NCI-H1105 (cell line): ENCODE measurements at places on chromosomes 6 and 20.

DNA sequence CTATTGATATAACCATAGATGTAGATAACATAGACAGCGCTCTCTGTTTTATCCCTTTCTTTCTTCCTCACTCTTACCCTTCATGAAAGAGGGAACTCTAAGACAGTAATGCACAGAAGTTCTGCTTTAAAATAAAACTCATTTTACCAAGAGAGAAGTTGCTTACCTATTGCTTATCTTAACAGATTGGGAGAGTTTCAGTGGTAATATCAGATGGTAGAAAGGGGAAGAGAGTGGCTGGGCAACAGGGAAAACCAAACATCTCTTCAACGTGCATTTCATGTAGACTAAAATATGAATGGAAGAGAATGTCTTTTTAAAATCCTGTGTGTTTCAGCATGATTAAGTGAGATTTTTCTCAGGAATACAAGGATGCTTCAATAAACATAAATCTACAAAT is 45.3 kb upstream of the SIRPG start:
- no peak for DNase-seq

GRCh38 chr6:154996016-154996590 is 988 bp downstream of the TIAM2 start:
- DNase-seq: no peak

GRCh38 chr6:157058574-157058973 is 264.7 kb downstream of the TMEM242 start:
- no peak for DNase-seq

DNA sequence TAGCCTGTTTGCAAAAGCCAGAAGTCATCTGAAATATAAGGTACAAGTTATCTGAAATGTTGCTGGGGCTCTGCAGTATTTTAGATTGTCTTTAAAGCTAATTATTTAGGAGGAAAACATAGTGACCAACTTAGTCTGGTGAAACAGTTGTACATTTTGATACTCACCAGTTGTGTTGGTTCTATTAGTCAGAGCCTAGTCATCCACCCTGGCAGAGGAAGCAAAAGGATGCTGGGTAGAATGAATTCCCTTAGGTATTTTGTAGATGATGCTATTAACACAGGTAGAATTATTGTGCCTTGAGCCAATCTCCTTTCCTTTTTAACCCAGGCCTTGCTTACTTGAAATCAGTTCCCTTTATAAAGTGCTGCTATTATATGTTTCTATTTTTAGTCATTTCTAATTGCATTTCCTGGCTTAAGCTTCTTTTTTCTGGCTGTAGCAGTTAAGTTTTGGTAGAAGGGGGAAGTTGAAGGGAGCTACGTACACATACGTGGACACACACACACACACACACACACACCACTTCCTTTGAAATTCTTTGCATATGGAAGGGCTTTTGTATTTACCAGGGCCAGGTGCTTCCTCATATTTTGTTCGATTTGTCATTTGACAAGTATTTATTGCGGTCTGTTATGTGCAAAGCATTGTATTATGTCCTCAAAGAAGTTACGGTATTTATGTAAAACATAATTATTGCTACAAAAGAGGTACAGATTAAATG is 82.4 kb downstream of the RTN4IP1 start:
- DNase-seq: peak; percentile 6

DNA sequence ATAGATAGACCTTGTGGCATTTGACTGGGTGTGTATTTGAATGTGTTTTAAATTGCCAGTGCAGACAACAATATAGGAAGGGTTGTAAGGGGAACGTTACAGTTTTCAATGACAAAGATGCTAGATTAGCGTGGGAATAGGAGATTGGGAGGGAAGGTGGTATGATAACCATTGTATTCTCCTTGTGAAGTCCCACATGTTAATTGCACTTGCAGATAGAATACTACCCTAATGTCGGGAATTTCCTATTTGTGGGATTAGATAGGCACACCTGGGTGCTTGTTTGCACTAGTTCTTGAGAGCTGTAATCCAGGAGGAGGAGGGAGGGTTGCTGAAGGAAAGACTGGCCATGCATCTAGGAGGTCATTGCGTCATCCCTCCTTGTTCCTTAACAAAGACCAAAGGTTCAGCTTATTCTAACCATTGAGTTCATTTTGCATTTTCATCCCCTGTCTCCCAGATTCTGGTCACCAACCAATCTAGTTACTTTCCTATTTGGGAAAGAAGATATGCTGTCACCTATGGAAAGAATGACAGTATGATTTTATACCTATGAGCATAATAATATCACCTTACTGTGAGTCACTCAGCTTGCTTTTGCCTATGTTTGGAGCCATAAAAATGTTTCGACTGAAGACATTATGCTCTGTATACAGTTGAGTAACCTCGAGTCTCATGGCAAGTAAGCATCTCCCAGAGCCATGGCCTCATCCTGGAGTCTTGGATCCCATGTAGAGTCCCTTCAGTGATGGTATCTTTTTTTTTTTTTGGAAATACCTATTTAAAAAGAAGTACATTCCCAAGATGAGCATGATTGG is 201.5 kb downstream of the DTNBP1 start:
- no peak for DNase-seq

GRCh38 chr6:169937389-169938261 is 186.2 kb downstream of the ERMARD start:
- no peak for DNase-seq

GRCh38 chr20:6618051-6618450 is 149.4 kb upstream of the BMP2 start:
- DNase-seq: no peak

DNA sequence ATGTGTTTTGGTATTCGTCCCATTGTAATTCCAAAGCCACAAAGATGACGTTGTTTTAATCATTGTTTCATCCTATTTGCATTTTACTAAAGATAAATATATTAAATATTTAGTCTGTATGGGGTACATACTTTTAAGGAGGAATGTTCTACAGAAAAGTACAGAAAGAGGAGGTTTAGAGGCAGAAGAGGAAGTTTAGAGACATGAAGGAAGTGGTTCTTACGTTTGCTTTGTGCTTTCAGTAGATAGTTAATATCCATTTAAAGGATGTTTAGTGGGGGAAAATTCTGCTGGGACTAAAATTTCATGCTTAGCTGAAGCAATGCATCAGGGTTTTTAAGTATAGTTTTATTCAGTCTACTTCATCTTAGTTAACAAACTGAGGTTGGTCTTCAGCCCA is 116.6 kb downstream of the CRYBG1 start:
- DNase-seq: no peak

- no peak for DNase-seq
Observed at GRCh38 chr20:59939052-59939878, 840 bp downstream of the PPP1R3D start.

- DNase-seq: no peak
Observed at GRCh38 chr6:52089758-52090348, 2.4 kb upstream of the PKHD1 start.

DNA sequence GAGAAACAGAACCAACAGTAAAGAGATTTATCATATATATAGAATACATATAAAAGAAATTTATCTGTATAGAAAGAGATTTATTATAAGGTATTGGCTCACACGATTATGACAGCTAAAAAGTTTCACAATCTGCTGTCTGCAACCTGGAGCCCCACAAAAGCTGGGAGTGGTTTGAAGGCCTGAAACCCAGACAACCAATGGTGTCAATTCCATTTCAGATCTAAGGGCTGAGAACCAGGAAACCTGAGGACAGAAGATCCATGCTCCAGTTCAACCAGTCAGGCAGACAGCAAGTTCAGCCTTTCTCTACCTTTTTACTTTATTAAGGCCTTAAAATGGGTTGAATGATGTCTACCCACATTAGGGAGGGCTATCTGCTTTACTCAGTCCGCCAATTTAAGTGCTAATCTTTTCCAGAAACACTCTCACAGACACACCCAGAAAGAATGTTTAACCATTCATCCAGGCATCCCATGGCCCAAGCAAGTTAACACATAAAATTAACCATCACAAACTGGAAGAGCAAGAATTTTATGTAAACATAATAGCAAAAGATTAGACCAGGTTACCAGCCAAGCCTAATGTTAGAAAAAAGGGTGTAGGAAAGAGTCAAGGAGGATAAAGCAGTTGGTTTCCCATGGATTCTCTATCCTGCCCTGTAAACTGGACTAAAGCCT is 170.9 kb downstream of the FUT9 start:
- DNase-seq: no peak

- DNase-seq: no peak
Observed at GRCh38 chr6:26240157-26241032, 124.6 kb upstream of the BTN3A2 start.

DNA sequence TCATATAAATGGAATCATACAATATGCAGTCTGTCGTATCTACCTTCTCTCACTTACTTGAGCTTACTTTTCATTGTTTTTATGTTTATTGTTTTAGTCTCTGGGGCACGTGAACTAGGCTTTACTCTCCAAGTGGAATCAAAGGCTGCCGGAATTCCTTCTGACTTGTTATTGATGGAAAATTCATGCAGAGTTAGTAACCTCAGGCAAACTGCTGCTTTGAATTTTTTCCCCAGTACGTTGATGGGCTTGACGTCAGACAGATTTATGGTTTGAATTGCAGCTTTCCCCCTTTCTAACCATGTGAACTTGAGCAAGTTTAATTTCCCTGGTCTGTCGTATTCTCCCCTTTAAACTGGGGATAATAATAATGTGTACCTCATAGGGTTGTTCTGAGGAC is 68.6 kb downstream of the ZDHHC14 start:
- no peak for DNase-seq

GRCh38 chr20:46359233-46359751 is 47.1 kb downstream of the ELMO2 start:
- no peak for DNase-seq

GRCh38 chr20:1301031-1301529 is 27.9 kb downstream of the SDCBP2 start:
- DNase-seq: no peak

DNA sequence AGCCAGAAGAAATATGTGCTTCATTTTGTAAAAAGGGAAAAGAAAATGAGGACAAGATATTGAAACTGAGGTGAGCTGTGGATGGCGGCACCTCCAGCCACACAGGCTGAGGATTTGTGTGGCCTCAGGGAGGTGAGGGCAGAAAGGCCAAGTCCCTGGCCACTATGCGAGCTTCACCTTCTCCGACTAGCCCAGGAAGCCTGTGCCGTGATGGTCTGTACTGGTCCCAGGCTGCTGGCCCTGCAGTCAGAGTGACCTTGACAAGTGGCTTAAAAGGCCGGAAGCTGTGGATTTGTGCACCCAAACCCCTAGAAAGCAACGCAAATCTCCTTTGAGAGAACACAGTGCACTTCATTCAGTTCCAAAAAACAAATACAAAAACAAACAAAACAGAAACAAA is 48.1 kb downstream of the WDR27 start:
- DNase-seq: no peak

GRCh38 chr20:60573003-60573680 is 614.9 kb downstream of the CDH26 start:
- DNase-seq: peak; percentile 85
